Kidney capillary endothelial cell (primary cell): ENCODE measurements at places on chromosomes 6 and 20.

GRCh38 chr6:73728548-73729205 lies 32.7 kb downstream of the CD109 start:
- DNase-seq: no peak

- no peak for DNase-seq
These were observed 49.4 kb upstream of the IRF4 start for GRCh38 chr6:341914-342831.

DNA sequence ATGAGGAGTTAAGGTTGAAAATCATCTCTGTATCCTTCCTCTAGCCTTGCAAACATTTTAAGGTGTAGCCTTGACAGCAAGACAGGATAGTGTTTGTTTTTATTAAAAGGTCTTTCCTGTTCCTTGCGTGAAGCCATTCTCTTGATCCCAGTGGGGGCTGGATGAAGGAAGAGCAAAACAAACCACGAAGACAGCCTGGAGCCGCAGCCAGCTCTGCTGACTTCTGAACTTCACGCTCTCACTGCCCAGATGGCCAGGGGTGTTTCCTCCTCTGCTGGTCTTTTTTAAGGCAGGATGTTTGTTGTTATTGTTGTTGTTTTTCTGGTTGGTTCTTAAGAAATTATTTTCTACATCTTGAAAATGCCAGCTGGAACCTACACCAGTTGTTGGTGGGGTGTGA lies 156.4 kb downstream of the MTHFD1L start:
- peak; percentile 66 for DNase-seq

DNA sequence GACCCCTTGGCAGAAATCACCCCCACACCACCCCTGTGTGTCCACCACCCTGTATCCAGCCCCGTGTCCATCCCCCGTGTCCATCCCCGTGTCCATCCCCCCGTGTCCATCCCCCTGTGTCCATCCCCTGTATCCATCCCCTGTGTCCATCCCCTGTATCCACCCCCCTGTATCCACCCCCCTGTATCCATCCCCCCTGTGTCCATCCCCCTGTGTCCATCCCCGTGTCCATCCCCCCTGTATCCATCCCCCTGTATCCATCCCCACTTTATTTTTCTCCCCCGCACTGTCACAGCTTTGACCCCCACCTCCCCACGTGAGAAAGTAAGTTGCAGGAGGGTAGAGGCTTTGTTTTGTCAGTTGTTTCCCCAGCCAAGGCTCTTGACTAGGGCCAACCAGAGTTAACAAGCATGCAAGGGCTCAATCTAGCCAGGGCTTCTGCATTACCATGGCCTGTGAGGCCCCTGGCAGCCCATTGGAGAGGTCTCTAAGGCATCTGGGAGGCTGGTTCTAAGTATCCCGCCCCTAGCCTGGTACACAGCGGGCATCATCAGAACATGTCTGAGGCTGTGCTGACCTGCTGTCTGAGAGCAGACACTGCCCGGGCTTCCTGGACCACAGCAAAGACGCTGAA lies 18.1 kb upstream of the SIRPA start:
- DNase-seq: no peak

GRCh38 chr6:46490425-46491200 lies 636 bp downstream of the RCAN2 start:
- DNase-seq: no peak

- peak; percentile 94 for DNase-seq
These were observed 32.2 kb upstream of the ASXL1 start for GRCh38 chr20:32325706-32326503.

GRCh38 chr6:147986846-147987245 lies 355.8 kb upstream of the SASH1 start:
- DNase-seq: no peak

- no peak for DNase-seq
These were observed 364.3 kb upstream of the SPTLC3 start for GRCh38 chr20:12644461-12644860.

- no peak for DNase-seq
These were observed 46.2 kb downstream of the OGFRL1 start for GRCh38 chr6:71334768-71335167.

DNA sequence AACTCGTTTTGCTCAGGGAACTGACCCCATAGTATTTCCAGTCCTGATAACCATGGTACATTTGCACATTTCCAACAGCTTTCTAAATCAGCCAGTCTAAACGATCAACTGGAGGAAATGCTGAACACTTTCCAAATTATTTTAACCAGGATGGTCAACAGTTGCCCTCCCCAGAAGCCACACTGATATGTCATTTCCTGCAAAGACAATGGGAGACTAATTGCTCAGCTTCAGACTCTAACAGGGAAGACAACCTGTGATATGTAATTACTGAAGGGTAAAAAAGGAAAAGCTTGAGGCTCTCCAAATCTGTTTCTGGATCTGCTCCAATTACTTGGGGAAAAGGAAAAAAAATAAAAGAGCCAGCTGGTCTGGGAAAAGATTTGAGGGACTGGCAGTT lies 88.8 kb downstream of the FYN start:
- peak; percentile 78 for DNase-seq

DNA sequence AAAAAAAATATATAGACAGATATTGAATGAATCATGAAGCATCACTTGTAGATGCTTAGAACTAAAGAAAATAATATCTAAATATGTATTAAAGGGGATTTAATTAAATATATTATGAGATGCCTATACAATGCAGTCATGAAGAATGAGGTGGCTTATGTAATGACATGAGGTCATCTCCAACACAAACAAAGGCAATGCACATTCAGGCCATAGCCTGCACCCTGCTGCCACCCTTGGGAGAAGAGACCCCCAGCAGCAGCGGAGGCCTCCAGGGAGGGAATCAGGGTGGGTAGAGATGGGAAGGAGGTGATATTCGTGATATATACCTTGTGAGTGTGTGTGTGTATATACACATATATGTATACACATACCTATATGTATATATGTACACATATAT lies 26.4 kb upstream of the SSTR4 start:
- DNase-seq: peak; percentile 20

DNA sequence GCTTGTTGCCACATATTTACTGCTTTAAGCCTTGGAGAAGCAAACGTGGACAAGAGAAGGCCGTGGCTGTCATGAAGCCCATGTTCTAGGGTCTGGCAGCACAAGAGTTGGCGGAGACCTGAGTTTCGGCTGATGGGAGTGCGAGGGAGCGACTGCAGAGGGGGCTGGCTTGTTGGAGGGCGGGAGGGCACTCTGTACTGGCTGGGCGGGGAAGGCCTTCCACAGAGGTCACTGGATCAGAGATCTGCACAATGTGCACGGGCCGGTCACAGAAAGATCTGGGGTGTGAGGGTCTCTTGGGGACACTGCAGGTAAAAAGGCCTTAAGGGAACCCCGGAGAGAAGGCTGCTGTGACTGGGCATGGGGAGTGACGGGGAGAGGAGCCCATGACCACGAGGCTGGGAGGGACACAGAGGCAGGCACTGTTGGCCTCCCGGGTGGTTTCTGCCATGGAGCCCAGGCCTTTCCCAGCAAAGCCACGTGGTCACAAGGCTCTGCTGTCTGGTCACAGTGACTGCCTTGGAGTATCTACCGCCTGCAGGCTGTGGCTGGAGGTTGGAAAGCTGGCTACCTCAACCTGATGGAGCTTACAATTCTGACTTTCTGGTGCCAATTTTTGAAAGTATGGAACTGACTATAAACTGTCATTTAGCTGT lies 23.8 kb downstream of the FOXC1 start:
- no peak for DNase-seq

GRCh38 chr6:31815025-31815838 lies at the start of the genes HSPA1A and HSPA1L:
Gene HSPA1A, plus strand, starts transcription at chr6:31815543. Its CDS starts 214 bp downstream, at chr6:31815757.
Gene HSPA1L, minus strand, starts transcription at chr6:31815283. Its CDS starts 3,311 bp downstream, at chr6:31811972.
- DNase-seq: peak; percentile 94

GRCh38 chr6:108661430-108661829 lies 100.7 kb downstream of the FOXO3 start:
- DNase-seq: no peak

GRCh38 chr6:1820165-1820564 lies 210.4 kb downstream of the FOXC1 start:
- no peak for DNase-seq

DNA sequence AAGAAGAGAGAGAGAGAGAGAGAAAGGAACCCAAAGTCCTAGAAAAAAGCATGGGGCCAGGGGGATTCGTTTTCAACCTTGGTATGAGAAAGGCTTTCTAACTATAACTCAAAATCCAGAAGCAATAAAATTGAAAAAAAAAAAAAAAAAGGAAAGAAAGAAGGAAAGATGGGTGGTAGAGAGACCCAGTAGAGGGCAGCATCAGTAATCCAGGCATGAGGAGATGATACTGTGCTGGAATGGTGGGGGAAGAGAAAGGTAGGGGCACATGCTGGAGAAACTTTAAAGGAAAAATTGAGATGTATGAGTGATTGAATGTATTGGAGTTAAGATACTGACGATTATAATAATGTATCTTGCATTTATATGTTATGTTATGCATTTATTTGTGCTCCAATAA lies 1040.7 kb upstream of the FLRT3 start:
- no peak for DNase-seq

- DNase-seq: no peak
These were observed at the start of gene WFDC2 for GRCh38 chr20:45469336-45470261. Gene WFDC2, plus strand, starts transcription at chr20:45469753. Its CDS starts 29 bp downstream, at chr20:45469782.

DNA sequence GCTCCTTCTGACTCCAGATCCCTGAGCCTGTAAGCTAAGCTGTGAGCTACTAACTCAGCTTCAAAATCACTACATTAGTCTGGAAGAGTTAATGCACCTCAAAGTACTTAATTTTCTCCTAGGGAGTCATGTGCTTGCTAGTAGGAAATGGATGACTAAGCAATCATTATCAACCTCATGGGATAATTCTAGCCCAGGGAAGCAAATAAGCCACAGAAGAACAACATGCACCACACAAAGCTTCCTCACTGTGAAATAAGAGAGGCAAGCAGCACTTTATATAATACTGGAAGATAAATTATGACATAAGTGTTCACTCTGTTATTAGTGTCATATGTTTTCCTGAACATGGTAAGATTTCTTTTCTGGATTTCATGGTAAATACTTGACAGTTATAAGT lies 57.9 kb upstream of the RCAN2 start:
- DNase-seq: no peak

DNA sequence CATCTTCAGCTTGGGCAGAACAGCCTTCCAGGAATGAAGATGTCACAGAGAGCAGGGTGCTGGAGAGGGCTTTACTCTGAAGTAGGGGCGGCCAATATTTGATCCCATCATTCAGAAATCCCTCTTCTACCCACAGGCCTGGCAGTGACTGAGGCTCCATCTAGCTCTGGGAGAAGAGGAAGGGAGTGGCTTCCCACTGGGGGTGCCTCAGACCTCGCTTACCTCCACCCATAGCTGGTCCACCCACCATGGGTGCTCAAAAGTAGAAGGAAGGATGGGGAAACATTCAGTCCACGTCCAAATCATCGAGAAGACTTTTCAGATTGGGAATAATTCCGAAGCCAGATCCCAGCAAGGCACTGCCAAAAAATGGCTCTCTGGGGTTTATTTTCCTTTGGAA lies 11.8 kb upstream of the THBD start:
- no peak for DNase-seq

- no peak for DNase-seq
These were observed 229.4 kb downstream of the TBC1D7 start for GRCh38 chr6:13098793-13099570.

- DNase-seq: peak; percentile 87
These were observed 213.9 kb upstream of the CNR1 start for GRCh38 chr6:88380083-88380482.

DNA sequence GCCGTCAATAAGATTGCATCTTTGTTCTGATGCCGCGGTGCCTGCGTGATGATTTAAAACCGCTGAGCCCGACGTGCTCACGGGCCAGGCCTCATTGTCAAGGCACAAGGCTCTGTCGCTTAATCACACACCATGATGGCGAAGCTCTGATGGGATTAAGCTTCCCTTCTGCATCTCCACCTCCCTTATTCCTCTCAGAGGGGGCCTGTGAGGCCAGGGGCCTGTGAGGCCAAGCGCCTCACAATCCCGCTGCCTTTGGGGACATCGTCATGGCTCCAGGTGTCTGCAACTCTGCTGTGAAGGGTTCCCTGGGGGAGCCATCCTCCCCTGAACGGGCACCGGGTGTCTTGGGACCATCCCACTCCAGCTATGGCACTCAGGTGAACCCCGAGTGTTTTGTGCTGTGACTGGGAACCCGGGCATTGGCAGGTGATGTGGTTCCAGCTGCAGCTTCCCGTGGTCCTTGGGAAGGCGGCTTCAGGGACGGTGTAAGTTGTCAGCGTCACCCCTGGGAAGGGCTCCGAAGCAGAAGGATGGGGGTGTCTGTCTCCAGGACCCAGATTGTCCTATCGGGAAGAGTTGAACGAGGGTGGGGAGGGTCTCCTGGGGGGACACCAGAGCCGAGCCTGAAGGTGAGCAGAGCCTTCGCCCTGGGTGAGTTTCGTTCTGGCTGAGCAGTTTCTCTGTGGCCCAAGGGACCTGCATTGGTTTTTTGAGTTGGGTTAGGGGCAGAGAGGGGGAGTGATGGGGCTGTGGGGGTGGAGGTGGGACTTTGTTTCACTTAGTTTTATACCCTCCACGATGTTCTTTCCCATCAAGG lies 18.0 kb upstream of the BHLHE23 start:
- no peak for DNase-seq

GRCh38 chr6:100230953-100231316 lies 233.8 kb downstream of the SIM1 start:
- peak; percentile 46 for DNase-seq

DNA sequence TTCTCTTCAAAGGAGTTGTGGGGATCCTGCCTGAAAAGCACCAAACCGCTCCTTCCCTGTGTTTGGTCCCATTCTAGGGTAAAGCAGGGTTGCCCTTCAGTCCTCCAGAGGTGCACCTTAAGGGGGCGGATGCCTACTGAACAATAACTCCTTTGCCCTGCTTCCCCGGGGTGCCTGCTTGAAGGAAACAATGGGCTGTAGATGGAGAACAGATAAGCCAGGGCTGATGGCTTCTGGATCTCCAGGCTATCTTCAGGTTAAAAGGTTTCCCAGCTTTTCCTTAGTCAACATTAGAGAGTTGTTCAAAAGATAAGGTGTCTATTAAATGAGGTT lies 5.4 kb upstream of the PRDM1 start:
- no peak for DNase-seq

DNA sequence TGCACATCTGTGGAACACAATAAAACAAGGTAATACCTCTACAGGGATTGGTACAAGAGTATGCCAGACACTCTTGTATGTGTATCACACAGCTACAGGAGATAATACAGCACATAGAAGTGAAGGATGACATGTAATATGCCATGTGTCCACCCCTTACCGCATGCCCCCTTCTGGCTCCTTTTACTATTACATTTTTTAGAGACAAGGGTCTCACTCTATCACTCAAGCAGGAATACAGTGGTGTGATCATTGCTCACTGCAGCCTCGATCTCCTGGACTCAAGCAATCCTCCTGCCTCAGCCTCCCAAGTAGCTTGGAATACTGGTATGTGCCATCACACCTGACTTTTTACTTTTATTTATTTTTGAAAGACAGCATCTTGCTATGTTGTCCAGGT lies 4.2 kb upstream of the NCR3 start:
- peak; percentile 73 for DNase-seq
